ENCODE measurements at places on chromosomes 5 and 9. TPM values are rescaled to one million over a fixed set of nuclear protein-coding genes. Genes with fewer than 3 reads are reported as not detected.

Gene SOX30
- total RNA-seq, result not detected

DNA sequence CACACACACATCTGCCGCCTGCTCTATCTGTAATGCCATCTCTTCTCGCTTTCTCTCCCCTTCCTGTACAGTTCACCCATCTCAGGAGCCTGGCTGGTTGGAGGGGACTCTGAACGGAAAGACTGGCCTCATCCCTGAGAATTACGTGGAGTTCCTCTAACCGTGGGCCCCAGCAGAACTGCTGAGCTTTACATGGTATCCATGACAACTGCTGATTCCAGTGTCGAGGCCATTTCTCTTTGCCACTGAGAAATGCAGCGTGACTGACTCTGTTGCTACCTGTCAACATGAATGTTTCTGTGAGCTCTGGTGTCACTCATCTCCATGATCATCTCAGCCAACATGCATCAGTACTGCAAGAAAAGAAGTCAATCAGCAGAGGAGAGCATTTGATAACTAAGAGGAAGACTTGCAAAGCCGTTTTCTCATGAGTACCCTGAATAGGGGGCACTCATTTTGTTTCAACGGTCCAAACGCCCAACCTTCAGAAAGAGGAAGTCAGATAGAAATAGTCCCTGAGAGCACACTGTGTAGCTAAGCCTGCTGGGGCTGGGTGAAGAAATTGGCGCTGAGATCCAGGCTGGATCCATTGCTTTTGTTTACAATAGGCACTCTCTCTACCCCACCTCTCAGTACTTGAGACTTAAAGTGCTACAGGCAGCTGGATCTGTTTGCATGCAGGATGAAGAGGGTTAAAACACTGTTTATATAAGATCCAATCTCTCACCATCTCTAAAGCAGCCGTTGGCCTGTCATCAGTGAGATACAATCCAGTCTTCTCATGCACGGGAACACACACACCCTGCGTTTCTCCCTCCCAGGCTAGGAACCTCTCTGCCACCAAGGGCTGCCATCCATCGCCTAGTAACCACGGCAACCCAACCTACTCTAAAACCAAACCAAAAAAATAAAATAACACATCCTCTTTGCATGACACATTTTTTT is 180.9 kb downstream of the NR3C1 start:
- H3K27ac ChIP-seq, result peak overlapping the region; percentile 10
- no peak for DNase-seq
- H3K36me3 ChIP-seq, result peaks cover 7% of the 10 kb centered on the region

- peaks cover 8% of the 10 kb centered on the region for H3K36me3 ChIP-seq
- H3K4me3 ChIP-seq, result no peak overlapping the region
- peak; percentile 49 for DNase-seq
- H3K4me1 ChIP-seq, result peaks cover 37% of the 10 kb centered on the region
Measured at GRCh38 chr5:171975262-171975876, 31.1 kb downstream of the FBXW11 start.

- H3K27ac ChIP-seq, result peak overlapping the region; percentile 65
- H3K4me1 ChIP-seq, result peaks cover 25% of the 10 kb centered on the region
- DNase-seq, result peak; percentile 23
- no peaks in the 10 kb centered on the region for H3K36me3 ChIP-seq
- no peak overlapping the region for H3K4me3 ChIP-seq
Measured at GRCh38 chr5:32147236-32147635, 26.9 kb downstream of the GOLPH3 start.

DNA sequence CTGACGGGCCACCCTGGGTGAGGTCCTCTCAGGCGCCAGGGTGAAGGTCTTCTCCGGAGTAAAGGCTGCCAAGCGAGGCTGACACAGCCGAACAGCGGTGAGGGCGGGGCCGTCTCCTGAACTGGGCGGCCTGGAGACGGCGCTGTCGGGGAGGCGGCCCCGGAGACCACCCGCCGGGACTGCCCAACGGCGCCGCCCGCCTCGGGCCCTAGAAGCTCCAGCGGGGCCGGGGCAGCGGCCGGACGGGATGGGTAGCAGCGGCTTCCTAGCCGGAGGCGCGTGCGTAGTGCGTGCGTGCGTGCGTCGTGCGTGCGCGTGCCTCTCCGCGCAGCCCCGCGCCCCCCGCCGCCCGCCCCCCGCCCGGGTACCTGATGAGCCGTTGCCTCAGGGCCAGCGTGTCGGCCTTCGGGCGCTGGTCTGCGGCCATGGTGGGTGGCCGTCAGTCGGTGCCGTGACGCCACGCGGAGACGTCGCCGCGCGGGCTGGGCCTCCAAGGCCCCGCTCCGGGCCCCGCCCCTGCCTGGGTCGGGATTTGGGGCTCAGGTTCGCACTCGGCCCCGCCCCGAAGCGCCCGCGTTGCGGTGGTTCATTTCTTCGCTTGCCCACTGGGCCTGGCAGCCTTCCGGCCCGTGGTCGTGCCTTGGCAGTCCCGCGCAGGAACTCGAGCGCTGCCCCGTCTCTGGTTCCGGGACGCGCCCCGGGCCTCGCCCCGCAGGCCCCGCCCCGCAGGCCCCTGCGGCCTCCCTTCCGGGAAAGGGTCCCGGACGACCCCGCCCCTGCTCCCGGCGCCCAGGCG is at the start of gene PHYKPL:
Gene PHYKPL (minus strand): TSS at position 679 of the 796 bp plus-strand sequence. CDS start 252 bp downstream, at position 427.
- peaks cover 57% of the 10 kb centered on the region for H3K4me1 ChIP-seq
- H3K36me3 ChIP-seq, result peaks cover 45% of the 10 kb centered on the region
- H3K27ac ChIP-seq, result peak within 1 kb of the TSS; percentile 84
- no peaks in the 10 kb centered on the region for H3K27me3 ChIP-seq
- peak; percentile 84 for DNase-seq
- H3K4me3 ChIP-seq, result peak within 1 kb of the TSS; percentile 80

DNA sequence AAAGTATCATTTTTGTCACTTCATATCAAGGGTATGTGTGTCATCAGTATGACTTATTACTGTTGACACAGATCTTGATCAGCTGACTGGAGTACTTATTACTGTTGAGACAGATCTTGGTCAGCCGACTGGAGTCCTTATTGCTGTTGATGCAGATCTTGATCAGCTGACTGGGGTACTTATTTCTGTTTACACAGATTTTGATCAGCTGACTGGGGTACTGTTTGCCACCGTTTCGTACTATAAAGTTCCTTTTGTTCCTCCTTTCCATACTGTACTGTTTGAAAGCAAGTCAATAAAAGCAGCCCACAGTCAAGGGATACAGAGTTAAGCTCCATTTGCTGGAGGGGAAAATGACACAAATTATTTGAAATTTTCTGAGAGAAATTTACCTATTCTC is 347.3 kb downstream of the CDH12 start:
- no peak for DNase-seq
- no peaks in the 10 kb centered on the region for H3K36me3 ChIP-seq
- H3K4me1 ChIP-seq, result peaks cover 8% of the 10 kb centered on the region
- no peaks in the 10 kb centered on the region for H3K27me3 ChIP-seq
- H3K27ac ChIP-seq, result no peak overlapping the region

DNA sequence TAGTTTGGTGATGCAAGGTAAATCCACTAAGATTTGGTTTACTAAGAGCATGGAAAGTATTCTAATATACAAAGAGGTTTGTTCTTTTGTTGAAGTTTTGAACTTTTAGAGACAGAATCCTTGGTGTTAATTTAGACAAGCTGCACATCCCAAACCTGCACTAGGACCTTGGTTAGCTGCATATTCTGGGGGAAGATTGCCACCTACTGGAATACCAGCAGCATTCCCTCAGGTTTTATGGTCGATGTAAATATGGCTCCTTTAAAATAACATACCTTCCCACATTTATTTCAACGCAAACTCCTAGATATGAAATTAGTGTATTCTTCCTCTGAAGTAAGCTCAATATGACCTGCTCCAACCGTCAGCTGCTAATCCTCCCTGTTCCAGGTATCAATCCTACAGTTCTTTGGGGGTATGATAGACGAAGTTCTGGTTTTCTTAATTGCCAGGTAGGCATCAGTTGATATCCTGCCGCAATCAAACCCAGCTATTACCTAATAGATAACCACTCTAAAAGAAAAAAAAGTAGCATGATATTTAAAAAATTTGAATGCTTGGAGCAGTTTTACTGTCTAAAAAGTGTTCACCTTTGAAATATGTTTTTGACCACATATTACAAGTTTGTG is 624.1 kb downstream of the ISL1 start:
- no peaks in the 10 kb centered on the region for H3K36me3 ChIP-seq
- DNase-seq, result peak; percentile 59
- no peak overlapping the region for H3K4me3 ChIP-seq
- H3K27me3 ChIP-seq, result peaks cover 38% of the 10 kb centered on the region
- H3K27ac ChIP-seq, result no peak overlapping the region

Gene STPG3
- total RNA-seq, result not detected

- no peaks in the 10 kb centered on the region for H3K4me1 ChIP-seq
- no peaks in the 10 kb centered on the region for H3K36me3 ChIP-seq
- H3K4me3 ChIP-seq, result no peak overlapping the region
- DNase-seq, result no peak
Measured at GRCh38 chr5:74352256-74352655, 288.3 kb downstream of the ENC1 start.

Gene ROPN1L
- total RNA-seq, result not detected

GRCh38 chr9:96163161-96163560 is 138.8 kb downstream of the HSD17B3 start:
- H3K27me3 ChIP-seq, result peaks cover 54% of the 10 kb centered on the region
- DNase-seq, result no peak
- H3K4me1 ChIP-seq, result no peaks in the 10 kb centered on the region
- no peak overlapping the region for H3K27ac ChIP-seq

Gene POU5F2
- 0.72 TPM for total RNA-seq

DNA sequence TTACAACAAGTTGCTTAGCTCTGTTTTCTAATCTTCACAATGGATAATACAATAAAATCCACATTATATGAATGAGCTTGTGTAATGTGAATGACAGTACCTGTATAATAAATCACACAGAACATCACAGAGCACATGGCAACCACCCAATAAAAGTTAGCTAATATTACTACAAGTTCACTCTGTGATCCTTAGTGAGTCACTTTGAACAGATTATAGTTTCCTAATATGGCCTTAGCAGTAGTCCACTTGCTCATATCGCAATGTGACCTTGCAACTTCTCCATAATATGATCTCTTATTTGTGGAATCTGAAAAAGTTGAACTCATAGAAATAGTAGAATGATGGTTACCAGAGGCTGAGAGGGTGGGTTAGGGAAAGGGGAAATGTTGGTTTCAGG is 361.3 kb downstream of the PTPRD start:
- H3K27me3 ChIP-seq, result peaks cover 63% of the 10 kb centered on the region
- peak; percentile 49 for DNase-seq
- no peak overlapping the region for H3K27ac ChIP-seq
- no peaks in the 10 kb centered on the region for H3K36me3 ChIP-seq
- H3K4me1 ChIP-seq, result no peaks in the 10 kb centered on the region

- H3K27ac ChIP-seq, result no peak overlapping the region
- no peak overlapping the region for H3K4me3 ChIP-seq
- peaks cover 23% of the 10 kb centered on the region for H3K4me1 ChIP-seq
- H3K27me3 ChIP-seq, result no peaks in the 10 kb centered on the region
- no peak for DNase-seq
Measured at GRCh38 chr9:79020276-79020675, 551.5 kb upstream of the TLE4 start.

- no peak for DNase-seq
- H3K36me3 ChIP-seq, result no peaks in the 10 kb centered on the region
- H3K4me3 ChIP-seq, result no peak overlapping the region
- peaks cover 6% of the 10 kb centered on the region for H3K4me1 ChIP-seq
Measured at GRCh38 chr5:130992095-130992494, 173.0 kb downstream of the HINT1 start.

DNA sequence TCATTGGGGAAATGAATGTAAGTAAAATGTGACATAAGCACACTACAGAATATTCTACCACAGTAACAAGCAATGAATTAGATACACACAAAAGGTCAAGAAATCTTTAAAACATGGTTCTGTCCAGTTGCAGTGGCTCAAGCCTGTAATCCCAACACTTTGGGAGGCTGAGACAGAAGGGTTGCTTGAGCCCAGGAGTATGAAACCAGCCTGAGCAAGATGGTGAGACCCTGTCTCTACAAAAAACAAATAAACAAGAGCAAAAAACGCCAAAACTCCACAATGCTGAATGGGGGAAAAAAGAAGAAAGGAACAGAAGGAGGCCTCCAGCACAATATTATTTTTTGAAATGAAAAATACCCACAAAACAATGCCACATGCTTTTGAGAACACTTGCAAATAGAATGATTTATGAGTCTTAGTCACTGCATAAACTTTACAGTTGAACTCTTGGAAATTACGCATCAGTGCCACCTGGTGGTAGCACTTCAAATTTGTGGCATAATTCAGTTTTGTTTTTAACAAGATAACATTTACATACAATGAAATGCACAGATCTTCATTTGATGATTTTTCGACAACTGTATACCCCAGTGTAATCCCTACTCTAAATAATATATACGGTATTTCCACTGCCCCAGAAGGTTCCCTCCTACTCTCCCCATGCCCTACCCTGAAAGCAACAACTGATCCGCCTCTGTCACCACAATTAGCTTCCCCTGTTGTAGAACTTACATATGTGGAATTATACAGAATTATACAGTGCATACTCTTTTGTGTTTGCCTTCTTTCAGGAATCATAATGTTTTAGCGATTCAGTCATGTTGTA is 14.4 kb upstream of the SPINK4 start:
- no peak overlapping the region for H3K4me3 ChIP-seq
- H3K27me3 ChIP-seq, result no peaks in the 10 kb centered on the region
- DNase-seq, result peak; percentile 83
- H3K36me3 ChIP-seq, result no peaks in the 10 kb centered on the region
- no peak overlapping the region for H3K27ac ChIP-seq
- H3K4me1 ChIP-seq, result peaks cover 33% of the 10 kb centered on the region

- no peak overlapping the region for H3K4me3 ChIP-seq
- no peaks in the 10 kb centered on the region for H3K27me3 ChIP-seq
- H3K4me1 ChIP-seq, result no peaks in the 10 kb centered on the region
- no peaks in the 10 kb centered on the region for H3K36me3 ChIP-seq
- no peak for DNase-seq
Measured at GRCh38 chr5:393846-394275, 49.1 kb upstream of the EXOC3 start.

GRCh38 chr5:41843456-41844370 is 26.5 kb downstream of the OXCT1 start:
- H3K4me3 ChIP-seq, result no peak overlapping the region
- H3K36me3 ChIP-seq, result peaks cover 22% of the 10 kb centered on the region
- no peak overlapping the region for H3K27ac ChIP-seq
- no peaks in the 10 kb centered on the region for H3K4me1 ChIP-seq
- DNase-seq, result peak; percentile 71

Gene HTR4
- not detected for total RNA-seq

- H3K4me3 ChIP-seq, result no peak overlapping the region
- no peak for DNase-seq
- H3K27me3 ChIP-seq, result no peaks in the 10 kb centered on the region
- peak overlapping the region; percentile 5 for H3K27ac ChIP-seq
Measured at GRCh38 chr9:116753389-116753788, 66.3 kb downstream of the TRIM32 start.

GRCh38 chr9:126934441-126934840 is 19.9 kb downstream of the RALGPS1 start:
- H3K27ac ChIP-seq, result no peak overlapping the region
- no peaks in the 10 kb centered on the region for H3K36me3 ChIP-seq
- no peaks in the 10 kb centered on the region for H3K27me3 ChIP-seq
- H3K4me1 ChIP-seq, result no peaks in the 10 kb centered on the region
- DNase-seq, result no peak
- no peak overlapping the region for H3K4me3 ChIP-seq

GRCh38 chr9:114094971-114095370 is 4.1 kb downstream of the KIF12 start:
- H3K4me3 ChIP-seq, result no peak overlapping the region
- no peak overlapping the region for H3K27ac ChIP-seq
- H3K36me3 ChIP-seq, result no peaks in the 10 kb centered on the region
- no peaks in the 10 kb centered on the region for H3K27me3 ChIP-seq
- DNase-seq, result no peak
